GM12878 (cell line): ENCODE measurements at places on chromosomes 12 and 14.

DNA sequence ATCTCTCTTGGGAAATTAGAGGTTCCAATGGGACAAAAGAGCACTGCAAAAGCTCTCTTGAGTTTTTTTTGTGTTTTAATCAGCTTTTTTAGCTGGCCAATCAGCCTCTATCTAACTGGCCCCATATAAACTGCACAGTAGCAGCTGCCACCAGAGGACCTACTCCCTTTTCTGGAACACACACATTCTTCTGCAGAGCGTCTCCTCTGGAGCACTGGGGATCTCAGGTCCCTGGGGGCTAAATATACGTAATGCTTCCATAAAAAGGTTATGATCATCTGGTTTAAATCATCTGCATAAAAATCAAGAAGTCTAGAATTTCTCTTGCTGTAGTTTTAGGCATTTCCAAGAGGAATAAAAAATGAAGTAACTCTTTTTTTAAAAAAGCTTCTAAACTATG is 32.3 kb downstream of the TSPAN8 start:
- no peak for DNase-seq

DNA sequence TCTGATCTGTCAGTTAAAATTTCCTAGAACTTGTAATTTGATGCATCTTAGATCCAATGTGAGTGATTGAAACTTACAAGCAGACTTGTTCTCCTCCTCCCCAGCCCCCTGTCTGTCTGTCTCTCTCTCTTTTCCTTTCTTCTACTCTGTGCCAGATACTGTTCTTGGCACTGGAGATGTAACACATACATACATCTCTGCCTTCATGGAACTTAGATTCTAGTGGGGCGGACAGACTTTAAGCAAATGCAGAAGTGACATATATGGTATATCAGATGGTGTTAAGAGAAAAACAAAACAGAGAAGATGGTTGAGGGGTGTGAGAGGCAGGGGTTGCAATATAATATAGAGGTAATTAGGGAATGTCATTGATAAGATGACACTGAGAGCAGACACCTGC is 6.6 kb downstream of the CHST11 start:
- DNase-seq: no peak

DNA sequence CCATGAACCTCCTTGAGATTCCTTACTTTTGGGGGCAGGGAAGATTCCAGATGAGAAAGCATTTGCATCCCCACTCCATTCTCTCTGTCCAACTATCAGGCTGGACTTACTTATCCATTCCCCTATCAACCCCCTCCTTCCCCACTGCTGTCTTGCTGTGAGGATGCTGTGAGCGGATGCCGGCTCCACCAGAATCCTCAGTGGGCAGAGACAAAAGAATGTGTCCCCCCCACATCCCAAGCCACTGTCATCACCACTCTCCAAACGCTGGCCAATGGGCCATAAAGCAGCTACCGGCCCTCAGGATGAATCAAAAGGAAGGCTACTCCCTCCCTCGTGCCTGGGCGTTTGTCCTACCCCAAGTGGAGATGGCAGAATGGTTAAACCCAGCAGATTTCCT is 173.0 kb upstream of the NTF3 start:
- no peak for DNase-seq

DNA sequence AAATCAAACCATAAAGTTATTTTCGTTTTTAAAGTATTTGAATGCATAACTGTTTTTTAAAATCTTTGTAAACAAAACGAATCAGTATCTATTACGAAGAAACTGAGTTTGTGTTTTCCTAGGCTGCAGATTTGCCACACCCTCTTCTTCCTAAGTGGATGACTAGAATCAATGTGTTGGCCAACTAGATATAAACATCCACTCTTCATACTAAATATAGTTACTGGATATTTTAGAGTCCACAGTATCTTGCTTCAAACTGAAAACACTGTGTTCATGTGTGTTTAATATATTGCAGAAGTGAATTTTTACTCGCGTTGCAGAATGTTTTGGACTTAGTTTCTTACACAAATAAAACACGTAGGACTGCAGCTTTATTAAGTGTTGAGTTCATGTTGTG is 63.2 kb downstream of the KLHL28 start:
- no peak for DNase-seq

GRCh38 chr12:106220536-106220935 is 27.3 kb downstream of the CKAP4 start:
- no peak for DNase-seq

- DNase-seq: no peak
These were observed 859.8 kb downstream of the FSCB start for GRCh38 chr14:43647302-43647701.

- DNase-seq: no peak
These were observed 136.8 kb downstream of the TTC8 start for GRCh38 chr14:88961214-88961613.

DNA sequence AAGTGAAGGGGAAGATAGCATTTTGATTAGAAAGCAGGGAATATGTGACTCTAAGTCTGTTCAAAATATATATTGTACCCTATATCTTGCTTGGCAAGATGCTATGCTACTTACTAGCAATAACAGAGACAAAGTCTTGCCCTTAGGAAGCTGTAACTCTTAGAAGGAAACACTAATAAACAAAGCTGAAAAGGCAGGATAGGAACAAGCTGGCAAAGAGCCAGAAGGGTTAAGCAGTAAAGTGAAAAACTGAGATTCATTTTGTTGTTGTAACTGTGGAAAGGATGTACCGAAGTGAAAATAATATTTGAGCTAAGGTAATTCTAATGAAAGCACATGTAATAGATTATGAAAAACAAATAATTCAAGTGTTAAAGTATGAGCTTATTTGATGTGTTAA is 527.1 kb upstream of the FLRT2 start:
- DNase-seq: no peak

DNA sequence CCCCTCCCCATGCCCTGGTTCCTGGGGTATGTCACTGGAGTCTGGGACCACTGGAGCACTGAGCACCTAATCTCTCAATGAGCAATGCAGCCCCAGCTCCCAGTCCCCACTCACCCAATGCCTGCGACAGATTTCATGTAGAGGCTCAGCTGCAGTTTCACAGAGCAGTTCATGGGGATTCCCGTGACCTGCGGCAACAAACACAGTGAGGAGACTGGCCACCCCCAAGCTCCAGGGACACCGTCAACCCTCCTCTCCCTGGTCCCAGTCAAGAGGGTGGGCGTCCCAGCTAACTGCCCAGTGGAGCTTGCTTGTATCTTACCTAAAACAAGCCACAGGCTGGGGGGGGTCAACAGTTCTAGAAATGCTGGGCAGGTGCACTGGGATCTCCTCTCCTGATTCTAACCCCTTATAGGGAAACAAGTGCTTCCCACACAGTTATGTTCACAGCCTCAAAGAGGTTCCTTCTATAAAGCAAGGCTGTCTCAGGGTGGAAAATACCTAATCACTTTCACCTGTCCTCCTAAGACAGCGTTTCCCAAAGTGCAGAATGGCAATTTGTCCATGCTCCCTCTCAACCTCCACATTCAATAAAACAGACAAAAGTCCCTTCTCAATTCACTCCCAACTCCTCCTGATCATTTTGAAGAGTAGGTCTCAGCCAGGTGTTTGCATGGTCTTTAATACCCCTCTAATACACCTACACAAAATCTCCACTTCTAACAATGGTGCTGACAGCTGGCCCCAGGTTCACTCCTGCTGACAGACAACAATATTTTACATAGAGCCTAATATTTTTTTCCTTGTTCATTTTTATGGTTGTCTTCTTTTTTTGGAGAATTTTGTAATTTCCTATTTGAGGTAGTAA is 68.3 kb downstream of the SCARB1 start:
- DNase-seq: no peak

DNA sequence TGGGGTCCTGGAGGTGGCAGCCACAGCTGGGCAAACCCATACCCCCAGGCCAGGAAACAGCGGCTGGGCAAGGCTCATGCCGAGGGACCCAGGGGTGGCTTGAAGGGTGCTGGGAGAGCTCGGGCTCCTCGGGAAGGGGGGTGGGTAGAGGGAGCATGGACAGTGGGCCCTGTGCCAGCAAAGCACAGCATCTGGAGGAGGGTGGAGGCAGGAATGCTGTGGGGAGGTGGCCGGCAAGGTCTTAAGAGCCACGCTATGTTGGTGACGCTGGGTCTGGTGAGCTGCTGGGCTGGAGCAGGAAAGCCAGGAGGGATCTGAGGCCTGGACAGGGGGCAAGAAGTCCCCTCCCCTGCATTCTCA is 48.2 kb upstream of the DLK1 start:
- DNase-seq: no peak
